ENCODE measurements at places on chromosomes 5 and 9.

- no peak for DNase-seq
These were observed 530.2 kb upstream of the FAM174A start for GRCh38 chr5:100004969-100005368.

- DNase-seq = no peak
These were observed 31.2 kb upstream of the SLC28A3 start for GRCh38 chr9:84371737-84372136.

- no peak for DNase-seq
These were observed 11.4 kb upstream of the PTGDS start for GRCh38 chr9:136965771-136966484.

GRCh38 chr9:120985819-120986222, 59.2 kb upstream of the TRAF1 start:
- DNase-seq = no peak

DNA sequence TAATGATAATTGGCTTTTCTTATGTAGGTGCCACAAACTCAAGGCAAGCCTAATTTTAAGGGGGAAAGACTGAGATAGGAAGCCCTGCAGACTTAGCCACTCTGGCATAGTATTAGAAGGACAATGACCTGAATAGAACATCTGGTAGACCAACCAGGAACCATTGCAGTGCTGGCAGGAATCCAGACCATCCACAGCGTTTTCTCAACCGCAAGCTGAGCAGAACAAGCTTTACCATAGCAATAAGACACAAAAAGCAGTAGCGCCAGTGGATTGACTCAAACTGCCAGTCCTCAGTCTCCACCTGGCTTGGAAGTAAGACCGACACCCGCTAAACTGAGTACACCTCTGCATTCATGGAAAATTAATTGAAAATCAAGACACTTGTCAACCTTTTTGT, 141.3 kb upstream of the LPAR1 start:
- no peak for DNase-seq

- DNase-seq = no peak
These were observed 166.3 kb upstream of the ZNF608 start for GRCh38 chr5:124912638-124913328.

DNA sequence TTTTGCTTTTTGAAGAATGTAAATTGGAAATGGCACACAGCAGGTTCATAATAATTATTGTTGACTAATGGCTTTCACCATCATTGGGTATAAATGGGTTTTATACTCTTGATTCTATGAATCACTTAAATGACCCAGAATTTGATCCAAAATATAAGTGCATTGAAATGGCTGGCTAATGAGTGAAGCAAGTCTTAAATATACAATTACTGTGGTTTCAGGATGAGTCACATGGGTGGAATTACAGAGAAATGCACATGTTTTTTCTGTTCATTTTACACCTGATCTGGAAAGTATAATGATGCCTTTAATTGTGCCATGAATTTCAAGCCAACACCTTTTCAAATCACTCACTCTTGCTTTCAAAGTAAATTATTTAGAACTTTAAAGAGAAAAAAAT, 380.8 kb upstream of the CD180 start:
- DNase-seq = no peak

GRCh38 chr9:95124582-95125367, 192.7 kb downstream of the FANCC start:
- no peak for DNase-seq

DNA sequence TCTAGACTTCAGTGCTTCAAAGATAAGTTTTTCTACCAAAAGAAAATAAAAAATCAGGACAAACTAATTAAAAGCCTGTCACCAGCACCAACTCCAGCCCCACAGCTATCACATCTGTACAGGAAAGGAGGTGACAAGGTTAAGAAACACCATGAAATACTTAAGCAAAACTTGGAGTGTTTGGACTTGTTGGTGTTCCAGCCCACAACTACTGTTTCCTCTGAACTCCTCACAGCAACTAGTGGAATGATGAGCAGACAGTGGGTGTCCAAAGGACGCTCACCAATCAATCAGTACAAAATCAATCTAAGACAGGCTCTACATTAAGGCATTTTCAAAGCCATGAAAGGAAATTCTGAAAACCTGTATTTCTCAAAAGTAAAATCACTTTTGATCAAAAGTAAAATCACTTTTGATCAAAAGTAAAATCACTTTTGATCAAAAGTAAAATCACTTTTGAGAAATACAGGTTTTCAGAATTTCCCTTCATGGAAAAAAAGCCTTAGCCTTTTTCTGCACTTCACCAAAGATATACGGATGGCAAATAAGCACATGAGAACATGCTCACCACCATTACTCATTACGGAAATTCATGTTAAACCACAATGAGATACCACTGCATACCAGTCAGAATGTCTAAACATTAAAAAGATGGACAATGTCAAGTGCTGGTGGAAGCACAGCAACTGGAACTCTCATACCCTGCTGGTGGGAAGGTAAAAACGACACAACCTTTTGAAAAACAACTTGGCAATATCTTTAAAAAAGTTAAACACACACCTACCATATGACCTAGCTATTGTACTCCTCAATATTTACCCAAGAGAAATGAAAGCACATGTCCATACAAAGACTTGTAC, 79.7 kb downstream of the MED27 start:
- DNase-seq = no peak

GRCh38 chr9:88161144-88161543, 22.9 kb upstream of the SPATA31C2 start:
- DNase-seq = no peak

- no peak for DNase-seq
These were observed 163.1 kb upstream of the TLE4 start for GRCh38 chr9:79408617-79409016.

- peak; percentile 52 for DNase-seq
These were observed 32.3 kb downstream of the PRRX2 start for GRCh38 chr9:129697656-129698253.

- no peak for DNase-seq
These were observed 33.9 kb downstream of the PTBP3 start for GRCh38 chr9:112299514-112299913.

DNA sequence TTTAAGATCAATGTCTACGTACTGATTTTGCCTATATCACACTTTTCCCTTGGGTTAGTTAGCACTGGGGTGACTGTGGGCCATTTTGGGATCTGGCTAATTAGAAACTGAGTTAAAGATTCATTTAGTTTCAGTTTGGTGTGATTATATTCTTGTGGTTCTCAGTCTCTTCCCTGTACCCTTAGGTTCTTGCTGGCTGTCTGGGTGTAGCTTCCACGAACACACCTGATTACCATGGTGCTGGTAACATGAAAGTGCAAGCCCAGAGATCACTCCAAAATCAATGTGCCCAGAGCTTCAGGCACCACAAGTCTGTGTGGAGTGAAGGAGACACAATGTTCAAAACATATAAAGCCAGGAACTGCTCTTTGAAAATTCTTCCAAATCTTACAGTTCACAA, 248.1 kb downstream of the PDE4D start:
- no peak for DNase-seq

DNA sequence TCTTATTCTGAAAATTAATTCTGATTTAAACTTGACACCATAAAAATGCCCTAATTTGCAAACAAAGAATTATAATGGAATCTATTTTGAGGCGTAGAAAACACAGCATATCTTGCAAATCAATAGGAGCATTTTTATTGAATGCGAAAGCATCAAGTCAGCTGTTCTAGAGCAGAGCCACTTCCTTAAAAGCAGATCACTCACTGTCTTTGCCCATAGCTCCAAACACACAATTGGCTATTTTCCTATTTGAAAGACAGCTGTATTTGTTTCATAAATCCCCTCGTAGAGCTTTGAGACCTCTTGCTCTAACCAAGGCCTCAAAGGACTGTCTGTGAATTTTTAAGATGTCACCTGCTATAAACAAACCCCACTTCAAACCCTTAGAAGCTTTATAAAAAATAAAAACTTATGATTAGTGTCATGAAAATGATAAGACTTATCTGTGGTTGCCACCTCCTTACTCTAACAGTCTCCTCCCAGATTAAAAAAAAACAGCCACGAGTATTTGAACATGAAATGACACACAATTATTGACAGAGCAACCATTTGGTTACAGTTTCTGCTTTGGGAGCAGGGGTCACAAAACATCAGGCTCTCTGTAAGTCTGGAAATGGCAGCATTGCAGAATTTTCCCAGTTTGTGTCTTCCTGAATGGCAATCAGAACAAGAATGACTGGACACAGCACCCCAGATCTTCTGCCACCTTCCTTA, 75.6 kb upstream of the RASEF start:
- DNase-seq = no peak

DNA sequence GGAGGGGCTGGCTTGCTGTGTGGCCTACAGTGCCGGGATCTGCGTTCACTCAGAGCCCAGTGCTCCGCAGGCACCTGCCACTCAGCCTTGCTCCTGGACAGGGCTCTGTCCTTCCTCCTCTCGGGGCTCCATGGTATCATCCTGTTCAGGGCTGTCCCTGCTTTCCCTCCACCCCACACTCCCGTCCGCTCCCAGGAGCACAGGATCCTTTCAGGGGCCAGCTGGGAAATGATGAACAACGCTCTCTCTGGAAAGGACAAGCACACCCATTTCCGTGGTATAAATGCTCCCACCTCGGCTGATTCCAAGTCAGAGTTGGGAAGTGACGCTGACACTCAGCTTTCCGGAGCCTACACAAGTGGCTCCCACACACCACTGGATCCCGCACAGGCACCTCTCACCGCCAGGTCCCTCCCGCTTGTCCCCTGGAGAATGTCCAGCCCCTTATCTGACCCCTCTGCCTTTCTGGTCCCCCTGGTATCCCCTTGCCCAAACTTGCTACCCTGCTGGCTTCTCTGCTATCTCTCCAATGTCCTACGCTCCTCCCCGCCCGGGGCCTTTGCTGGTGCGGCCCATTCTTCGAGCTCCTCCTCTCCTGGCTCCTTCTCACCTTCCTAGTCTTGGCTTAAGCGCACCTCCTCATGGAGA, 21.3 kb downstream of the HMCN2 start:
- no peak for DNase-seq

All from stimulated activated CD4-positive, alpha-beta T cell treated with anti-CD3 and anti-CD28 coated beads, Interleukin-4, amount 100 ng/mL, for 24 hours (primary cell).